NCI-H2081 treated with DMSO at 0.1 percent for 48 hours (cell line): ENCODE measurements at places on chromosomes 5 and 9.

- no peak for DNase-seq
These were observed 226.5 kb downstream of the TAF11L14 start for GRCh38 chr5:17860660-17861315.

DNA sequence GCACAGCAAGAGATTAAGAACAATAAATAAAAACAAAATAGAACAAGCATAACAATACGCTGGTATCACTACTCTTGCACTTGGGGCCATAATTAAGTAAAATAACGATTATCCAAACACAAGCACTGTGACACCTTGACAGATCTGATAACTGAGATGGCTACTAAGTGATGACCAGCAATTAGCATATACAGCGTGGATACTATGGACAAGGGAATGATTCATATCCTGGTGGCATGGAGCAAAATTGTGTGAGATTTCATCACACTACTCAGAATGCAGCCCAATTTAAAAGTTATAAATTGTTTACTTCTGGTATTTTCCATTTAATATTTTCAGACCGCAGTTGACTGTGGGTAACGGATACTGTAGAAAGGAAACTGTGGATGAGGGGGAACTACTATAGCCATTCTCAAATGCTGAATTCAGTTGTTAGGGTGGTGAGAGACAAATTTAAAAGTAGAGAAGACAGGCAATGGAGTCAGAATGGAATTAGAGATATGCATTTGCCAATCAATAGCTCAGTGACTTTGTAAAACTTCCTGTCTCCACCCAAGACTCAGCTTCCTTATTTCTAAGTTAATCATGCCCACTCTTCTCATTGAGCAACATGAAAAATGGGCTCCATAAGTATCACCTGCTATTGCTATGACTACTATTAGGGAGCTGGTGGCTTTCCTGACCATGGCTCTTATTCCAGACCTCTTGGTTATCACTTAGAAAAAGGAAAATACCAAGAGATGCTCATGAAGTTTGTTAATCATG, 300.8 kb downstream of the TRIM32 start:
- DNase-seq = no peak

DNA sequence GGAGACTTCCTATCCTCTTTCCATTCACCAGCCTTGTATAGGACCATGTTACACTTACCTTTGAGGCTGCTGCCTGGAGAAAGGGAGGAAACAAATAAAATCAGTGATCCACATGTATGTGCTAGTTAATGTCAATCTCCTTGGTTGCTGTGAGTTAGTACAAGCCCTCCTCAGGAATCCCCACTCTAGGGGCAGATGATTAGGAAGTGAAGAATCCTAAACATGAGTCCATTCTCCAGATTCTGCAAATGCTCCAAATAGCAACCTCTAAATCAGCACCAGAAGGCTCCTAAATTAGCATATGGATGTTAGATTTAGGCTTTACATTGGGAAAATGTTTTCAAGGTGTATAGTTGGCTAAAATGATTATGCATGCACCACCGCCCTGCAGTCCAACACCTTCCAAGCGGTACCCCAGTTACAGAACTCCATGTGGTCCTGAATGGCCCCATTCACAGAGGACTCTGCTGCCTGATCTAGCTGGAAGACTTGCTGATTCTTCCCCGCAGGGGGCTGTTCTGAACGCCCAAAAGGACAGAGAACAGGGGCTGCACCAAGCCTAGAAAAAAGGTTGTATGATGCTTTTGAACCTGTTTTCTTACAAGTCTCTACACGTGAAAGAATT, 123.2 kb downstream of the TLE1 start:
- DNase-seq = no peak

- DNase-seq = no peak
These were observed 123.9 kb downstream of the FBXL17 start for GRCh38 chr5:108257996-108258395.

DNA sequence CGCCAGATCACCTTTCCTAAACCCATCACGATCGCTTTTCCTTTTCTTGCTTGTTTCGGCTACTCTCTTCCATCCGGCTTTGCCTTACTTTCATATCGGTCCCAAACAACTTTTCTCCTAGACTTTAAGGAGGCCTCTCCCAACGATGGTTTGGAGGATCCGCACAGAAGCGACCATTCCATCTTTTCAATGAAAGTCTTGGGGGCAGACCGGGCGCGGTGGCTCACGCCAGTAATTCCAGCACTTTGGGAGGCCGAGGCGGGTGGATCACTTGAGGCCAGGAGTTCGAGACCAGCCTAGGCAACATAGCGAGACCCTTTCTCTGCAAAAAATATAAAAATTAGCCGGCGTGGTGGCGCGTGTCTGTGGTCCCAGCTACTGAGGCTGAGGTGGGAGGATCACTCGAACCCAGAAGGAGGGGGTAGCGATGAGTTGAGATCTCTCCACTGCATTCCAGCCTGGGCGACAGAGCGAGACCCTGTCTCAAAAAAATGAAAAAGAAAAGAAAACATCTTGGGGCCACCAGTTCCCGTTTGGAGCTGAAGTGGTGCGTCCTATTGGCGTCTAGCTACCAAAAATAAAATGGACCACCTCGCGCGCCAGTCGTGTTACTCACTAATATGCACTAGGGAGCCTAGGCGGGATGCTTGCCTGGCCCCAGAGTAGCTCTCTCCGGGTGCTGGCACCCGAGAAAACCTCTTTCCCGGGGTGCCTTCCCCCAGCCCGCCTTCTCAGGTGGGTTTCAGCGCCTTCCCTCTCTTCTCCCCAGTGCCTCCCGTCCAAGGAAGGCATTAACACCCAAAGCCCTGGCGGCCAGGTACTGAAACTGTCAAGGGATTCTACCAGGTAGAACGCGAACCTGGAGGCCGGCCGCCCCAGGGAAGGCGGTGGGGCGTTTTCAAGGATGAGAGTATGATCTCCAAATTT, 800 bp upstream of the AP3B1 start:
- no peak for DNase-seq

DNA sequence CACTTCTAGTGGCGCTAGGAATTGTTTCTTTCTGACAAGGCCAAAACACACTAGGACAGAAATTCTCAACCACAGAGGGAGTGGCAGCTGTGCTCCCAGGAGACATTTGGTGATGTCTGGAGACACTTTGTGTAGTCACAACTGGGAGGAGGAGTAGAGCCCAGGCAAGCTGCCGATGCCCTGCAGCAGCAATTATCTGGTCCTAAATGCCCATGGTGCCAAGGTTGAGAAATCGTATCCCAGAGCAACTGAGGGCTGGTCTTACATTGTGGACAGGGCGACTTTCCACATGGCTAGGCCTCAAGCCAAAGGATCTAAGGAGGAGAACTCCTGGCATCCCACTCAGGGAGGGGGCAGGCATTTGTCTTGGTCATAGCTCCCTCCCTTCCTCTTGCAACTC, 259.9 kb downstream of the GADD45G start:
- DNase-seq = no peak
